ENCODE measurements at places on chromosomes 12 and 14.

GRCh38 chr14:90398841-90399540, 2.2 kb downstream of the CALM1 start:
- DNase-seq = no peak

DNA sequence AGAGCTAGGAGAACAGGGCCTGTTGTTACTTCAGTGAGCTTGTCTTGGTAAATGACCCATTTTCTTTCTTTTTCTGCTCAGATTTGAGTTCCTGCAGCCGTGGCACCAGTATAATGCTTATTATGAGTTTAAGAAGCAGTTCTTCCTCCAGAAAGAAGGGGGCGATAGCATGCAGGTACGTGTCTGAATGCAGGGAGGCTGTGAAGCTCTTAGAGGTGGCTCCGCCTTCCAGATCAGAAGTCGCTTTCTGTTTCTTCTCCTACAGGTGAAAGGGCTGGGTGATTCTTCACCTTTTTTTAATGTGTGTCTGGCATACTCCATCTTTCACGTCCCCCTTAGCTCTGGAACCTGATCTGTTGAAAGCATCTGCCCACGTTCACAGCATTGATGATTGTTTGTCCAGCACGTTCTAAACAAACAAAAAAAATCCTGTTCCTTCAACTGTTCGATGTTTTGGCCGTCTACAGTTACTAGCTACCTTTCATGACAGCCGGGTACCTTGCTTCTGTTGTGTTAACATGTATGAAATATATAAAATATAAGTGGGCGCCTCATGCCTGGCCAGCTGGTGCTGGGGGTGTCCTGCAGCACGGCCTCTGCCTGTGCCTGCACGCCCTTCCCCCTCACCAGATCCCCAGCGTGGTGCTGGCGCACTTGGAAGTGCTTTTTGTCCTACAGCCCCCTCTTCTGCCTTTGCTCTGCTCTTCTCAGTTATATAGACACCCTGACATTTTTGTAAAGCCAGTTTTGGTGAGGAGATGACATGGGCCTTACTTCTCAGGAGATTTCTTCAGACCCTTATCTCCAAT, 44.6 kb downstream of the SFSWAP start:
- DNase-seq = no peak

GRCh38 chr12:14952299-14952921, 9.0 kb downstream of the ARHGDIB start:
- DNase-seq = no peak

- no peak for DNase-seq
Observed at GRCh38 chr12:1862973-1863372, 42.6 kb downstream of the LRTM2 start.

- DNase-seq = no peak
Observed at GRCh38 chr14:61341275-61342206, 20.2 kb downstream of the PRKCH start.

DNA sequence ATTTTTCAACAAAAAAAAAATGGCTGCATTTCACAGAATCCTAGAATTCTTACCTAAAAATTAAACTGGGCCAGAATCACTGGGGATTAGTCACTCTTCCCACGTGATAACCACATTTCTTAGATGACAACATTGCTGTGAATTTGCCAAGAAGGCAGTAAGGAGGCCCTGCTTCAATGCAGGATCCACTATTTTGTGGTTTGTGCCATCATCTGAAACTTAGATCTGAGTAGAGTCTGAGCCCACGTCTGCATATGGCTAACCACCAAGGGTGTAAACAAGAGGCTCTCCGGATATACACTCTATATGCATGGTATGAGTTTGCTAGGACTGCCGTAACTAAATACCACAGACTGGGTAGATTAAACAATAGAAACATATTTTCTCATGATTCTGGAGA, 24.4 kb upstream of the TBX5 start:
- DNase-seq = no peak

DNA sequence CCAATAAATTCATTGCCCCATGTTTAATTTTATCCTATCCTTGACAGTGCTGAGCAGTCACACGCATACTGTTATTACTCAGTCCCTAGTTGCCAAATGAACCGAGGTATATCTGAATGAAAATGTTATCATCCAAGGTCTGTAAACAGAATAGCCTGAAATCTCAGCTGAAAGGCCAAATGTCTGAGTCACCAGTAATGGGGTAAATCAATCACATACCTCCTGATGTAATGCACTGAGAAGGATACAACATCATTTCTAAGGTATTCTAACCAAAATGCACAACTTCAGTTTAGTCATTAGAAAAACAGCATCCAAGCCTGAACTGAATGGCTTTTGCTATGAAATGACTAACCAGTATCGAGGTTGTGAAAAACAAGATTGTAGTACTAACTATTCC, 228.6 kb downstream of the DPF3 start:
- no peak for DNase-seq

GRCh38 chr12:46617167-46617566, 208.6 kb downstream of the SLC38A4 start:
- no peak for DNase-seq

DNA sequence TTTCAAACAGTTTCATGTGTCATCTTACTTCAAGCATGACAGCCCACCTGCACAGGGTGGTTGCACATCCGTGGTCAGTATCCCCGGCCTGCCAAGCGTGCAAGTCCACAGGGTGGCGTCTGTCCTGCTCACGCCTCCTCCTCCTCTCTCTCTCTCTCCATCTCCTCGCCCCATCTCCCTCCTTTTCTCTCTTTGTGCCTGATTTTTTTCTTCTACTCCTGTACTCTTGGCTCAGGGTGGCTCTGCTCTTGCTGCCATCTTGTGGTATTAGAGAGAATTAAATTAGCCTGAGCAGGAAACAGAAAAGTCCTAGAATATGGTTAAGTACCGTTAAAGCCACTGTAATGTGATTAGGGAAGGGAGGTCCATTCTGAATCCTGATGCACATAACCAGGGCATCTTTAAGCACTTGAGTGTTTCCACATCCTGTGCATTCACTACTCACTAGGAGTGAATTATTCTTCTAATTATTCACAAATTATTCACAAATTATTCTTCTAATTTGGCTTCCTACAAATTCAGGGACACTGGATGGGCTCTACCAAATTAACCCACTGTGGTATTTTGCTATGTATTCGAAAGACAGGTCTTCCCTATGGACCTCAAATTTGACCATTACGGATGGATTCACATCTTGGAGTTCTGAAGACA, 25.5 kb upstream of the DTX1 start:
- DNase-seq = no peak

DNA sequence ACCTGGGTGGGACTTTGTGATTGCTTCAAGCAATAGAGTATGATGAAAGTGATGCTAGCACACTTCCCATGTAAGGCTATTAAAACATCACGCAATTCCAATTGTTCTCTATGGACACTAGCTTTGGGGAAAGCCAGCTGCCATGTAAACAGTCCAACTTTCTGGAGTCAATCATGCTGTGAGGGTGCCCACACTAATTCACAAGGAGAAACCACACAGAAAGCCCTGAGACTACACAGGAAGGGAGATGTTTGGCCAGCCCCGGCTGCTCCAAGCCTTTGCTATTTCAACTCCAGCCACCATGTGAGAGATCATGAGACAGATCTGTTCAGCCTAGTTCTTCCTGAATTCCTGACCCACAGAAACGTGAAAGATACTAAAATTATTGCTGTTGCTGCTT, 96.3 kb downstream of the ST8SIA1 start:
- DNase-seq = no peak

DNA sequence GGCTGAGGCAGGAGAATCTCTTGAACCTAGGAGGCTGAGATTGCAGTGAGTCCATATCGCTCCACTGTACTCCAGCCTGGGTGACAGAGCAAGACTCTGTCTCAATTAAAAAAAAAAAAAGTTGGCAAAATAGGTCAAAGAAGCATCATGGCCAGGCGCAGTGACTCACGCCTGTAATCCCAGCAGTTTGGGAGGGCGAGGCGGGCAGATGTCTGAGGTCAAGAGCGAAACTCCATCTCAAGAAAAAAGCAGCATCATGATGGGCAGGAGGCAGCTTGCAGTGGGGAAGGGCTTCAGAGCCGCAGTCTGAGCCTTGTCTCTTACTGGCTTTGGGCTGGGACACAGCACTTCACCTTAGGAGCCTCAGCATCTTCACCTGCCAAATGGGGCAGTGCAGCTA, 21.4 kb downstream of the TEAD4 start:
- no peak for DNase-seq

DNA sequence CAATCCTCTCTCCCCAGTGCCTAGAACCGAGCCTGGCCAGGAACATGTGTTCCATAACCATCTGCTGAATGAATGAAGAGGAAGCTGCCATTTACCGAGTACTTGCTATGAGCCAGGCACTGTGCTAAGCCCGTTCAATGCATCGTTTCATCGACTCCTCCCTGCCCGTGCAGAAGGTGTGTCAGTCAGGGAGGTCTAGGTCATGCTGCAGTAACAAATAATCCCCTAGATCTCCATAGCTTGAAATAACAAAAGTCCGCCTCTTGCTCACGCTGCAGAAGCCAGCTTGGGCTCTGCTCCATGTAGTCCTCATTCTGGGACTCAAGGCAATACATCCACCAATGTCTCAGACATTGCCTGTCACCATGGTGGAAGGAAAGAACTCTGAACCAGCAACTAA, 101.3 kb downstream of the SCARB1 start:
- no peak for DNase-seq

GRCh38 chr12:43762596-43762995, 3.8 kb downstream of the IRAK4 start:
- DNase-seq = no peak

DNA sequence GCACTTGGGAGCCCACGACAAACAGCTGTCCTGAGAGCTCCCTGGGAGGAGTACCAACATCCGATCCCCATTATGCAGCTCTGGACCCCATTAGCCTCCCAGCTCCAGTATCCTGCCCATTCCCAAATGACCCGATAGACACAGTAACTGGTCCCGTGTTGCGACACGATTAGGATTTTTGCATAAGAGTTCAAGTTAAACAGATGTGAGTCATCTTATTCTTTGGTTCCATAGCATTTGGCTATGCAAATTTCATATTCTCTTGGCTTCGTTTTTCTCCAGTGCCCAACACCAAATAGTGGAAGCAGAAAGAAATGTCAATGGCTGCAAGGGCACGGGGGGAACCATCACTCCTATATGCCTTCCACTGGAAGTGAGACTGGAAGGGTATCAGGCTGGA, 43.0 kb upstream of the LRRC10 start:
- no peak for DNase-seq

DNA sequence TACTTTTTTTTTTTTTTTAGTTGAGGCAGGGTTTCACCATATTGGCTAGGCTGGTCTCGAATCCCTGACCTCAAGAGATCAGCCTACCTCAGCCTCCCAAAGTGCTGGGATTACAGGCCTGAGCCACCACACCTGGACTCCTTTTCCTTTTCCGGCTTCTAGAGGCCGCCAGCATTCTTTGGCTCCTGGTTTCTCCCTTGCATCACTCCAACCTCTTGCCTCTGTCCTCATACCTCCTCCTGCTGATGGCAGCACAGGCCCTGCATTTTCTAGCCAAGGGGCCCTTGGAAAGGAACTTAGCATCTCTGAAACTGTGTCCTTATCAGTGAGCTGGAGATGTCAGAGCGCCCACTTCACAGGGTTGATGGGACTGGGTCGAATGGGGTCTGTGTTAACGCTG, 53.3 kb downstream of the MAP1LC3B2 start:
- no peak for DNase-seq

All from T-helper 9 cell (primary cell).